Natural killer cell (primary cell): ENCODE measurements at places on chromosomes 4 and X. TPM values are rescaled to one million over a fixed set of nuclear protein-coding genes. Genes with fewer than 3 reads are reported as not detected.

Gene APLN
- total RNA-seq = 0.07 TPM

Gene USP17L12
- not detected for total RNA-seq

Gene EPGN
- not detected for total RNA-seq

Gene MAGIX
- total RNA-seq = 1.7 TPM

Gene GAGE1
- total RNA-seq = not detected

Gene GLRA2
- total RNA-seq = not detected
